ENCODE measurements at places on chromosomes 2 and 18.

DNA sequence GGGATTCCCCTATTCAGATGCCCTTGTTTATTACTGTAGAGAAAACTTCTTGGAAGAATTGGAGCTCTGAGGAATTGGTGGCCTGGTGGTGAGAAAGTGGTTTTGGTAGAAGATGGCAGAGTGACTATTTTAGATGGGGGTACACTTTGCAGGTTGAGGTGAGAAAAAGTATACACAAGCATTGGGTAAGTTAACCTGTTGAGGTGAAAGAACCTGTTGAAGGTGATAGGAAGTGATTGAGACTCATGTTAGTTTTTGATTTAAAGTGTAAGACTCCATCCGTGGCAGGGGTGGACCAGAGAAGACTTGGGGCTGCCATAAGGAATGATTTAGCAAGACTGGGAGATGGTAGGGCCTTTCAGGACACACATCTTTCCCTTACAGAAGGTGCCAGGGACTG is 3.1 kb downstream of the CCT7 start:
- DNase-seq: no peak

DNA sequence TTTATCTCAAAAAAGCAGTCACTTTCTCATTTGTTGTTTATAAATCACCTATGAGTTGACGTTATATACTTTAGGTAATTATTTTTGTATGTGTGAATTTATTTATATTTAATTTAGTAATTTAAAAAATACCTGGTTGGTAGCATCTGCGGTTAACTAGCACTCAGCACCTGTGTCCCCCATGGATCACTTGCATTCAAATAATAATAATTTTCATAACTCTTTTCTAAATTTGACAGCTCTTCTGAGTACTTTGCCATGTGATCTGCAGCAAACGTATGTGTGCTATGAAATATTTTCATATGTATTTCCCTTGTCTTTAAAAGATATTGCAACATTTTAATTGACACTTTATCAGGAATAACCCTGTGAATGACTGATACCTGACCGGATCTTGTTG is 88.1 kb downstream of the CMPK2 start:
- no peak for DNase-seq

GRCh38 chr2:236623816-236624215 is 54.2 kb downstream of the ACKR3 start:
- no peak for DNase-seq

DNA sequence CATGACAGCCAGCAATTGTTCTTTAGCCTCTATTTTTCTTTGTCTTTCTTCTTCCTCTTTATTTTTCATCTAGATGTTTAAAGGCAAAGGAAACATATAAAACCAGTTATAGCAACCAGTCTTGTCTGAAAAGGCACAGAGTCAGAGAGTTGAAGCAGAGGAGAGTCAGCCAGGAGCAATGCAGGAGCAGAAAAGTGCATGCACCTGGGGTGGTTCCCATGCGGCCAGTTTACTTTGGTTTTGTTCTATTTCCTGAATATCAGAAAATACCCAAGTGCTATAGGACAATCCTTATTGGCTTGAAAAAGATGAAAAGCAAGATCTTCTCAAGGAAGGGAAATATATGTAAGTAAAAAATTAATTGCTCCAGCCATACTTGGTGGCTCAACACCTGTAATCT is 44.9 kb downstream of the CFAP210 start:
- no peak for DNase-seq

DNA sequence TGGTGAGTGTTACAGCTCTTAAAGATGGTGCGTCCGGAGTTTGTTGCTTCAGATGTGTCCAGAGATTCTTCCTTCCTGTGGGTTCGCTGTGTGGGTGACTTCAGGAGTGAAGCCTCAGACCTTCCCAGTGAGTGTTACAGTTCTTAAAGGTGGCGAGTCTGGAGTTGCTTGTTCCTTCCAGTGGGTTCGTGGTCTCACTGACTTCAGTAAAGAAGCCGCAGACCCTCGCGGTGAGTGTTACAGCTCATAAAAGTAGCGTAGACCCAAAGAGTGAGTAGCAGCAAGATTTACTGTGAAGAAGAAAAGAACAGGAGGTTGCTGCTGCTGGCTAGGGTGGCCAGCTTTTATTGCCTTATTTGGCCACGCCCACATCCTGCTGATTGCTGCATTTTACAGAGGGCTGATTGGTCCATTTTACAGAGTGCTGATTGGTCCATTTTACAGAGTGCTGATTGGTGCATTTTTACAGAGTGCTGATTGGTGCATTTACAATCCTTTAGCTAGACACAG is 34.0 kb upstream of the SPTBN1 start:
- DNase-seq: peak; percentile 94

GRCh38 chr2:37796481-37796880 is 125.0 kb upstream of the CDC42EP3 start:
- DNase-seq: no peak

DNA sequence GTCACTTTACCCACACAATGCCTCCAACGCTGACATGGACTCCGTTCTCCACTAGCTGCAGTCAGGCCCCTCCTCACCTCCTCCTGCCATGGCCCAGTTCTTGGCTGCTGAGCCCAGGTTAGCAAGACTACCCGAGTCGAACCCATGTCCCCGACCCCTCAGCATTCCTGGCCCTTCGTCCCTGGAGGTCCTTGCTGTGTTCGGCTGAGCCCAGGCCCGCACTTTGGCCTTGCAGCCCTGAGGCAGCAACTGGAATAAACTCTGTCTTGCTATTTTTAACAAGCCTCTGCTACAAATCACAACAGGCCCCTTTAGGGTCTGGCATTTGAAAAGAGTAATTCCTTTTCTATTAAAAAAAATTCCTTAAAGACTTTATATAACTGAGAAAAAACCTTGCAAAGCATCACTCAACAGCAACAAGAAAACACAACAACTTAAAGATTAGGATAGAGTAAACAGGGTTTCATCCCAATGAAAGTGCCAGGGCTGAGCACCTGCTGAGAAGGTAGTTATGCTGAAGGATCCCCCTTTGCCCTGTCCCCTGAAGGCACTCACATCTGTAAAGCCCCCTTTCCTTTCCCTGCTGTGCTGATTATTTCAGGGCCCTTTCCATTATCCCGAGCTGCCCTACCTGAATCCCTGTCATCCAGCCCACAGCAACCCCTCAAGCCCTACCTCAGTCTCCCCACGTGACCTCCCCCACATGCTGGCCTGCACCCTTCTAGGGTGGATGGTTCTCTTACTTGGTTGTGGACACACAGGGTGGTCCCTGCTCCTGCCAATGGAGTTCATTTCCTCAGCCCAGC is 120.0 kb upstream of the SNTG2 start:
- DNase-seq: no peak

DNA sequence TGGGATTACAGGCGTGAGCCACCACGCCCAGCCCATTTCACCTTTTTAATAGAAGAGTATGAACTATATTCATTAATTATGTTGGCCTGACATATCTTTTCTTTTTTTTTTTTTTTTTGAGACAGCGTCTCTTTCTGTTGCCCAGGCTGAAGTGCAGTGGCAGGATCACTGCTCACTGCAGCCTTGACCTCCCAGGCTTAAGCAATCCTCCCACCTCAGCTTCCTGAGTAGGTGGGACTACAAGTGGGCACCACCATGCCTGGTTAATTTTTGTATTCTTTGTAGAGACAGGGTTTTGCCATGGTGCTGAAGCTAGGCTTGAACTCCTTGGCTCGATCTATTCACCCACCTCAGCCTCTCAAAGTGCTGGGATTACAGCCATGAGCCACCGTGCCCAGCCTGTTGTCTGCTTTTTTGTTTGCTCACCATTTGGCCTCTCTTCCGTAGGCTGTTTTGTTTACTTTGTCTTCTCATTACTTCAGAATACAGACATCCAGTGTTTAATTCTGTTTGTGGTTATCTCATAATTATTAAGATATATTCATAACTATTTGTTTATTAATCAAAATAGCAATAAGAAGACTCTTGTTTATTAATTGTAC is 16.3 kb upstream of the CDH2 start:
- DNase-seq: no peak

DNA sequence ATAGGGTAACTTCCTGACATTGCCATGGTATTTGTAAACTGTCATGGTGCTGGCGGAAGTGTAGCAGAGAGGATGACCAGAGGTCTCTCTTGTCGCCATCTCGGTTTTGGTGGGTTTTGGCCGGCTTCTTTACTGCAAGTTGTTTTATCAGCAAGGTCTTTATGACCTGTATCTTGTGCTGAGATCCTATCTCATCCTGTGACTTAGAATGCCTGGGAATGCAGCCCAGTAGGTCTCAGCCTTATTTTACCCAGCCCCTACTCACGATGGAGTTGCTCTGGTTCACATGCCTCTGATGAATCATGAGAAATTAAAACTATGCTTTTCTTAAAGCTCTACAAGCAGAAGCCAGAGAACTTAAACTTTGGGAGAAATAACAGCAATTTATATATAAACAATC is 12.7 kb upstream of the NFU1 start:
- no peak for DNase-seq

GRCh38 chr2:240629968-240630770 is 4.9 kb downstream of the GPR35 start:
- DNase-seq: no peak

DNA sequence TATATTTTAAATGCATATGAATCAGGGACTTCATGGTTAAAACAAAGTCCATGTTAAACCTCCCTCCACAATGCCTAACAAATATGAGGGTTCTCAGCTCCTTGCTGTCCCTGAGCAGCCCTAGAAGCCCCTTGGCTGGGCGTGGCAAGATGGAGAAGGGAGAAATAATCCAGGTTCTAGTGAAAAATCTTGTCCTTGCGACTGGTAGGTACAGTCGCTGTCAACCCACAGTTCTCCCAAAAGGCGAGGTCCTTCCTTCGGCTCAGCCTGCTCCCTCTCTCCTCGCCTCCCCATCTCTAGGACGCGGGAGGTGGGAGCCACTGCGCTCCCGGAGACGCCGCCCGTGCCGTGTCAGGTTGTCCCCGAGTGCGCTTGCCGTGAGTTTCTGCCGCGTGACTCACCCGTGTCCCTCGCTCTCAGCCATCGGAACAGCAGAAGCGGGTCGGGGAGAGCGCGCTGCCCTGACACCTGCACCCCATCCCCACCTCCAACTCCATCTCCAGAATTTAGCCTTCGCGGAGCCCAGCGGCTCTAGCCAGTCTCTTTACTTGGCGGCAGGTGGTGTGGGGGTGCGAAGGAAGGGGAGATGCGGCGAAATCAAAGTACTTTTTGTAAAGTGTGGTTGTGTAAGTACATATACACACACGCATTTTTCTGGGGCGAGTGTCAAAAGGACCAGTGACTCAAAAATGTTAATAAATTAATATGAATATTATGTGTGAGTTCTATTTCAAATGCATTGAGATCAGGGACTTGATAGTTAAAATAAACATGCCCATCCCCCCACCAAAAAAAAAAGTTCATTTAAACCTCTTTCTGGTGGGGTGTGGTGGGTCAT is 65.1 kb upstream of the TMEM17 start:
- DNase-seq: peak; percentile 46

- no peak for DNase-seq
Observed at GRCh38 chr2:204425821-204426220, 119.5 kb upstream of the PARD3B start.

DNA sequence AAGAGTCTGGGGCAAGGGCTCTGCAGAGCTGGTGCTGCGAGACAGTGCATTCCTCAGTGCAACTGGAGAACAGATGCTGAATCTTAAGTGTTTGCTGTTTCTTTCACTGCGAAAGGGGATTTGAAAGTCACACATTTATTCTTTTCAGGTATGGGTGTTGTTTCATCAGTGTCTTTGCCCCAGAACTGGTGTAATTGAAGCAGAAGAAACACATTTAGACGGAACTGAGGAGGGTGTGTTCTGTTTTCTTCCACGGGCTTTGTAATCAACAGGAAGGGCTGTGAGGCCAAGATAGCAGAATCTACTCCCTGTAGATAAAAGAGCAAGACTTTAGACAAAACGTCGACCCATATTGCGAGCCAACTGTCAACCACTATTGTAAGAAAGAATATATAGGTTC is 151.9 kb downstream of the EPHA4 start:
- peak; percentile 86 for DNase-seq

- no peak for DNase-seq
Observed at GRCh38 chr2:110173523-110173922, 31.3 kb downstream of the NPHP1 start.

DNA sequence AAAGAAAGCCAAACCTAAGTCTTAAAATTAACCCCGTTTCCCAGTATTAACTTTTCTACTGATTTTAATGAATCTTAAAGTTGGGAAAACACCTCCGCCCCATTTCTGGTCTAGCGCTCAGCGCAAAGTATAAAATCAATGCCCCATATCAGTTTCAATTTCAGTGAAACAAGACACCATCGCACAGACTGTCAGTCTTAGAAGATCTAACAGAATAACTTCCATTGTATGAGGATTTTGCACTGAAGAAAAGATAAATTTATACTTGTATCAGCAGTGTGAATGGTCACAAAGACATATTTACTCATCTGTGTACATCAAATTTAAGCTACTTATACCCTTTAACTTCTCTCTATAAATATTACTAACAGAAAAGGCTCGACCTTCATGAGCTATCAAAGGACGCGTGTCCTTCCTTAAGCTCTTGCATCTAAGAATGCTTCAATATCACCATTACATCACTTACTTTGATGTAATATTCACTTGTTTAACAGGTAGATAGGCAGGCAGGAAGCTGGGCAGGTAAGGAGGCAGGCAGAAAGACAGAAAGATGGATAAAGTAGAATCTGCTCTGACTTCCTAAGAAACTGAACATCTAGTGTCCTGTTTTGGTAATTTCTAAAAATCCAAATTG is 183.0 kb downstream of the TCF4 start:
- DNase-seq: no peak

DNA sequence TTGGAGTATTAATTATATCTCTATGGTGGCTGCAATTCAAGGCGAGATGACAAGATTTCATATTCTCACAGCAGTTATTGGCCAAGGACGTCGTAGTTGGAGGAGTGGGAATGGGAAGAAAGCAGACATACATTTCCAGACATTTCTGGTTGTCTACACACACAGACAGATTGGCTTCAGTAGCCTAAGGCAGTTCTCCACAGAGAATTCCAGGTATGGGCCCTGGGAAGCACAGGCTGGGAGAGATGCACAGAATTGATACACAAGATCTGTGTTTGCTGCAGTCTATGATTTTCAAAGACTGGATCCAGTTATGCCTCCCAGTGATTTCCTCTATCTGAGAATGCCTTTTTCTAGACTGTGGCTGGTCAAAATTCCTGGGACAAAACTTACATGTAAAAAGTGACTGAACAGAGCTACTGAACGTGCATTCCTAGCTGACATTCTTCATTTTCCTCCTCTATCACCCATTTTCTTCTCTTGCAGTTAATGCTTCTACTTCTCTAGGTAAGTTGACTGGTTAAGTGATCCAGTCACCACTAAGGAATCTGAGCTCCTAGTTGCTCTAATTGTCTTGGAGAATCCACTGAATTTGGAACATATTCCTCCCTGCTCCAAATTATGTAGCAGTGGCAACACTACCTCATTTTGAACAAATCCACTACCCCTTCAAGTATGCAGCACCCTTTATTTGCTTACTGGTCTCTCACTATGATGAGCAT is 386.7 kb upstream of the CDH7 start:
- DNase-seq: no peak

DNA sequence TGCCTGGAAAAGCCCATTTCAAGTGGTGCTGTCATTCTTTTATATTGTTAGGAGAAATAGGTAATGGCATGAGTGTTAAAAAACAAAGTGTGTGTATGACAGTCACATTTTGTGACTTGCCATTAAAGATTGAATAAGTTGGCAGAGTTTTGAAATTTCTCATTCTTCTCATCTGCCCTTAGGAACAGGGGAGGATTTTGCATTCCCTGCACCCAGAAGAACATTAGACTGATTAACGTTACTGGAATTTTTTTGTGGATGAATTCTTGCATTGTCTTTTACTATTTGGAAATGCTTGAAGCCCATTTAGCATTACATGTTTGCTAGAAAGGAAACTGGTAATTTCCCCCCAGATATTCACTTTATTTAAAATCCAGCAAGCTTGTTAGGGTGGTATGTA is 162.2 kb downstream of the BABAM2 start:
- no peak for DNase-seq
